ENCODE measurements at places on chromosomes 2 and 18.

DNA sequence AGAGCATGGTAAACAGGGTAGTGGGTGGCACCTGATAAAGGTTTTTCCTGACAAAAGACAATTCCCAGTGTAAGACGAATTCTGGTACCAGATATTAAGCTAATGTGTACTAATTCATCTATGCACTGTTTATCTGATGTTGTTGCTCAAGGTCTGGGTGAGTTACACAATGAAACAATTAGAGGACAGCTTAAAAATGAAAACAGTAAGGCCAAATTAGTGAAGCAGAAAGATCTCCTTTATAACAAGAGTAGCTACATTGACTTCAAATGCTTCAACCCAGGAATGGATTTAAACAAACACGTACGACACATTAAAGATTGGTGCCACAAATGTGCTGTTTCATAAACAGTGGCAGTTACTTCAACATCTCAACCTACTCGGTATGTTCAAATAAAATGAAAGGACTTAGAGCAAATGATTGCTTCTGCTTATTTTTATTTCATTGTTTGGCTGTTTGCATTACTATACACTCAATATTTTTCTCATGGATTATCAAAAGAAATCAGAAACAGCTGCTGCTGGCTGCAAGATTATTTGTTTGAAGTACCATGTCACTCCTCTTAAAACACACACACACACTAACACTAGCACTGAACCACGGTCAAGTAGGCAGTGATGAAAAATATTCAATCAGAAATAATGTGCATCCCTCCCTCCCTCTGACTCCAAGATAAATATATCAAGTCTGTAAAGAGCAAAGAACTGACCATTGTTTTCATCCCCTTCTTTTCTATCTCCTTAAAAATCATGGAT lies 94.4 kb upstream of the RND3 start:
- DNase-seq: no peak

DNA sequence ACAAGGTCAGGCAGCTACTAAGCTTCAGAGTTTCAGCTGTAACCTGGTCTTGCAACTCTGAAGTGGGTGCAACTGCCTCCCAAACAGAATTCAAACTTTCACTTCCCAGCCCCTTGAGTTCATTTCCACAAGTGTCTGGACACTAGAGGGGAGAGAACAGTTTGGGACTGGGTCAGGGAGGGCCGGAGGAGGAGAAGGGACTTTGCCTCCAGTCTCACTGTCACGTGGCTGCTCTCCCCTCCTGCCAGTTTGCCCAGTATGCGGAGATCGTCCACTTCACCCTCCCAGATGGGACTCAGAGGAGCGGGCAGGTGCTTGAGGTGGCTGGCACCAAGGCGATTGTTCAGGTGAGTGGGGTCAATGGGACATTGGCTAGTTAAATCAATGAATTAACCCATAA lies 20.6 kb upstream of the ANKRD53 start:
- no peak for DNase-seq

DNA sequence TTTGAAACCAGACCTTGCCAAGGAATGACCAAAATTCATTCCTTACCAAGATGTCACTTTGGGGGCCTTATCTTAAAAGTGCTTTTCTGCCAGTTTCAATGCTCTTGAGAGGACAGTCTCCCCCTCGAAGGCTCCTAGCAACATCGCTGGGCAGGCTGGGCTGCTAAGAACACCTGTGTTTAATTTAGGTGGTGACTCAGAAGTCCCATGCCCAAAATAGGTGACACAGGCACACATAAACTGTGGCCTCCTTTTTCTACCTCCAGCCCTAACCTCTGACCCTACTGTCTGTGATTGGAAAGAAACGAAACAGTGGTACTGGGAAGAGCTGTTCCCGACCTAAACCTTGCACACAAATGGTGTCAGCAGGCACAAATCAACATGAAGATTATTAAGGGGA lies 28.7 kb upstream of the ROCK2 start:
- no peak for DNase-seq

GRCh38 chr18:8065284-8065683 lies 498.2 kb downstream of the PTPRM start:
- DNase-seq: no peak

DNA sequence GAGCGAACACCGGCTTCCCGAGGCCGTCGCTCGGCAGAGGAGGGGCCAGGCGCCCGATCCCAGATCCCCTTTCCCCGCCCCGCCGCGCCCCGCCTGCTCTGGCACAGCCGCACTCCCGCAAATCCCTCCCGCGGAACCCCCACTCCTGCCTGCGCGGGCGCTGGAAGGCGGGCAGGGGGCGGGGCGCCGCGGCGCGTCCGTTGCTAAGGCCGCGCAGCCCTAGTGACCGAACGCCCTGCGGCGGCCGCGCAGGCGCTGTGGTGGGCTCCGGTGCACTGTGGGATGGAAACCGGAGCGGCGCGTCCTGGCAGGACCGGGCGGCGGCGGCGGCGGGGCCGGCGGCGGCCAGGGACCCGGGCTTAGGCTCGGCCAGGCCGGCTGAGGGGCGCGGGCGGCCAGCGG lies at the start of gene TRAF3IP1:
Gene TRAF3IP1, plus strand, starts transcription at position 273 of the 402 bp plus-strand sequence. CDS start 145 bp downstream, outside the sequence.
- DNase-seq: peak; percentile 58

- peak; percentile 47 for DNase-seq
Measured at GRCh38 chr2:11155381-11156035, at the start of gene SLC66A3. Gene SLC66A3, plus strand, starts transcription at chr2:11155467. Its CDS starts 80 bp downstream, at chr2:11155547.

DNA sequence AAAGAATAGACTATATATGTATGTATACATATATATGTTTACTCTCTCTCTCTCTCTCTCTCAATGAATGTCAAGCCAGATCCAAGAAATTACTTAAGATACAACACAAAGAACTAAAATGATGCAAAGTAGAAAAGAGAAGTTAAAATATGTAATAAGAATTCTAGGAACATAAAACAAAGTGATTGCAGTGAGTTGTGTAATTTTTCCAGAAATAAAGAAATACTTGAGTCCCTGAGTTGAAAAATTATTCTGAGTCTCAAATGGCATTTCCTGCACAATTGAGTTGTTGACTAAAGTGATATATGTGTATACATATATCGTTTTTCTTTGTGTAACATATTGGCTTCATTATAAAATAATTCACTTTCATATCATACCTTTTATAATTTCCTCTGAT lies 262.4 kb downstream of the INSIG2 start:
- no peak for DNase-seq

DNA sequence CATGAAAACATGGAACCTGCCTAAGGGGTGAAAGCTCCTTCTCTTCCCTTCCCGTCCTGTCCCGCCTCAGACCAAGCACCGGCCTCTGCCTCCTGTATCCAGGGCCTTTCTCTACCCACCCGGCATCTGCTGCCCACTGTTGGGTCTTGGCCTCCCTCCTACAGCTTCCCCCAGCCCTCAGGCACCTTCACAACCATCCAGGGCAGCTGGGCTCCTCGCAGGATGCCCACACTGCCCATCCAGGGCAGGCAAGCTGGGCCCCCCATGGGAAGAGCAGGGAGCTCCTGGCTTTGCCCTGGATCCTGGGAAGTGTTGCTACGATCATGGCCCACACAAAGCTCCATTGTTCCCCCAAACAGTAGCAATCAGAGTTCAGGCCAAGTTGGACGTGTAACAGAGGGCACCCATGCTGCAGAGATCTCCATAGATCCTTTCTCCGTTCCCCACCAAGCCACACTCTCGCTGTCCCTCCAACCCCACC lies 206.6 kb downstream of the NDUFA10 start:
- DNase-seq: no peak

DNA sequence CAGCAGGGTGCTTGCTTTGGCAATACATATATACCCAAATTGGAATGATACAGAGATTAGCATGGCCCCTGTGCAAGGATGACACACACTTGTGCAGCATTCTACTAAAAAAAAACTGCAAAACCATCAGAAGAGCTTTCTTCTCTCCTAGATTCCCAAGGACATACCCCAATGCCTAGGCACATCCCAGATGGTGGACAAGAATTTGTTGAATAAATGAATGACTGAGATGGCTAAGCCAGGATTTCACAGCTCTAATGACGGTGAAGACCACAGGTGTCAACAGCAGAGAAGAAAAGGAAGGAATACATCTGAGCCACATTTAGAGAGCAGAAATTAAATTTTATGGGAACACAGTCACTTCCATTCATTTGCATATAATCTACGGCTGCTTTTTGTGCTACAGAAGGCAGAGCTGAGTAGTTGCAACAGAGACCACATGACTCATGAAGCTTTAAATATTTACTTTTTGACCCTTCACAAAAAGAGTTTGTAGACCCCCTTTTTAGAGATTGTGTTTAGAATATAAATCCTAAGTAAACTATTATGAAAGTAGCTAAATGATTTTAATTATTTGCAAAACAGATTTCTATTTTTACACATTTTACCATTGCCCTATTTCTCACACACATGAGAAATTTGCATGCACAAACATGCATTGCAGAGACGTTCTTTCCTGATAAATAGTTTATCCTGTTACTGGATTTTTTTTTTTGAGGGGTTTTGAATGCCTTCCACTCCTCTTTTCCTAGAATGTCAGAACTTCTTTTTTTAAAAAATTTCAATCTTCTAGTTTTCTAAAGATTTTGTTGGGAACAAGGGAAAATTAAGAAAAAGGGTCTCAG lies 119.0 kb downstream of the PMAIP1 start:
- no peak for DNase-seq

- DNase-seq: no peak
Measured at GRCh38 chr2:3125761-3126130, 251.9 kb downstream of the EIPR1 start.

DNA sequence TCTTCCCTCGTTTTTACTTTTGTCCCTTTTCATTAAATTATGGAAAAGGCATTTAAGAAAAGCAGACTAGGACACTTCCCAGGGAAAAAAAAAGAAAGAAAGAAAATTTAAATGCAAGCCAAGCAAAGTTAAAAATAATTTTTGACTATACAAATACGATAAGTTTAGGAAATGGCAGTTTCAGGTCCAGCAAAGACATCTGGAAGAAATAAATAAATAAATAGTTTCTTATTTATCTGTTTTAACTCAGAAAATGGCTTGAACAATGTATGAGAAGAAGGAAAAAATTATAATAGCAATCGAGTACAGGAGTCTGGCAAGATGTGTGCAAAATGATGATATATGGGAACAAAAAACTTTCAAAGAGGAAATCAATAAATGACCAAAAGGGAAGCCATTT lies 114.6 kb upstream of the NCKAP5 start:
- DNase-seq: no peak

DNA sequence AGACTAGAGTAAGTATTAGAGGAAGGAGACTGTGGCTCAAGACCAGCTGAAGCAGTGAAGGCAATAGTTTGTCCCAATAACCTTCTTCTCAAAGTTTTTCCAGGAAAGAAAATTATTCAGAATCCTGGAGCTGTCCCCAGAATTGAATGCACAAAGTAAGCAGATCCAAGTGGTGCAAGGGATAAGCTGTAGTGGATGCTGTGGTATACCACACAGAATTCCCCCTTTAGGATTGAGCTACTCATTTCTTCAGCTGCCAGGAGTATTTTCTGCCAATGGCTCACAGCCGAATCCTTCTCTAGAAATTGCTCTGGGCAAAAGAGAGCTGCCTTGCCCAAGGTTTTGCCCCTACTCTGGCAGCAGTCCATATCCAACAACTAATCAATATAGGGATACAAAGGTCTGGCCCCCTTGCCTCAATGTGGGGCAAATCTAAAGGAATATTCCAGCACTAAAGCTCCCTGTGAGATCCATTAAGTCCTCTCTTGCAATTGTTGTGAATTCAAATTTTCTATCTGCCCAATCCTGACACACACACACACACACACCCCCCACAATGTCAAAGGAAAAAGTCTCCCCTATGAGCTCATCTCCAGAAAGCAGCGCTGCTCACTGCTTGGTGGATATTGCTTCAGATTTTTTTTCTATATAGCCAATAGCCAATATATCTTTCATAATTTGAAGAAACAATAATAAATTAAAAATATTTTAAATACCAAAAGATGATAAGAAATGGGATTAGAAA lies 18.4 kb upstream of the TCF7L1 start:
- DNase-seq: no peak

DNA sequence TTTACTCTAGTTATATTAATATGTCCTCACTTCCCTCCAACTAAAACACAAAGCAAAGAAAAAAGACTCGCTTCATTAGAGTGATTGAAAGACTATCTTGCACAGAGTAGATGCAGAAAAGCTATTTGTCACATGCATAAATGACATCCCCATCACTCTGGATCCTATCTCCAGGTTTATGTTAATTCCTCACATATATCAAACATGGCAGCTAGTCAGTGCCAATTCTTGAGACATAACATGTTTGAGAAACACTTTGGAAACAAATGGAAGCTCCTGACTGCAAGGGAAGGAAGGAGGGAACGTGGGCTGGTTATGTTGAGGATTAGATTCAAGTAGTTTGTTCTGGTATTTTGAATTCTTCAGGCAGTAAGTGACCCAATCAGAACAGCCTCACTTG lies 89.8 kb upstream of the BCL2L11 start:
- DNase-seq: no peak

GRCh38 chr2:26521054-26521912 lies 43.4 kb upstream of the OTOF start:
- no peak for DNase-seq

DNA sequence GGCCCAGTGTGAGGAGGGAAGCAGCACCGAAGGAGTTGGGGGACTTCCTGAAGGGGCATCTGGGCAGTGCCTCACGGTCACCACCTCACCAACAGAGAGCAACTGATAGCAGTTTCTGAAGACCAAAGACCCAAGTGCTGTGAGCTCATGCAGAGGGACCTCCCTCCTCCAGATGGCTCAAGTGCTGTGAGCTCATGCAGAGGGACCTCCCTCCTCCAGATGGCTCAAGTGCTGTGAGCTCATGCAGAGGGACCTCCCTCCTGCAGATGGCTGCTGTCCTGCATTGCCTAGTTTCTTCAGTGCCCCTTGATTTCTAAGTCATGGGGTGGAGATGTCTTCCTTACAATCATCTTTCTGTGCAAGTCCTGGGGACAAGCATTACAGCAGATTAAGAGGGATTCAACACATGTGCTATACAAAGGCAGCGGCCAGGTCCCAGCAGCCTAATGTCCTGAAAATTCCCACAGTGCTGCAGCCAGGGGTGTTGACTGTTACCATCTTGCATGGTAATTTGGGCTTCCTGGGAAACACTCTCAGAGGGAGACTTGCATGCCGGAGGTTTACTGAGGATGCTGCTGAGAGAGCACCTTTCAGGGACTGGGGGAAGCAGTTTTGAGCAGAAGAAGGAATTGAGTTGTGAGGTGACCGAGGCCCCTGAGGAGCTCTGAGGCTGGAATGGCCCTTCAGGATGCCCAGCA lies 409.3 kb downstream of the GALR1 start:
- no peak for DNase-seq

- no peak for DNase-seq
Measured at GRCh38 chr2:240360645-240361475, 74.6 kb upstream of the GPC1 start.

- DNase-seq: no peak
Measured at GRCh38 chr2:45303417-45304202, 294.4 kb upstream of the SIX2 start.

DNA sequence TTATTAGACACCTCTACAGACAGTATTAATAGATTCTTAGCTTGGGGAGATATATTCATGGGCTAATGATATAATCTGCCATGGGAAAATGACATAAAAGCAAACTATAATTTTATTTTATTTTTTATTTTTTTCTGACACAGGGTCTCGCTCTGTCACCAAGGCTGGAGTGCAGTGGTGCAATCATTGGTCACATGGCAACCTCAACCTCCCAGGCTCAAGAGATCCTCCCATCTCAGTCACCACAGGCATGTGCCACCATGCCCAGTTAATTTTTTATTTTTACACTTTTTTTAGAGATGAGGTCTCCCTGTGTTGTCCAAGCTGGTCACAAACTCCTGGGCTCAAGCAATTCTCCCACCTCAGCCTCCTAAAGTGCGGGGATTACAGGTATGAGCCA lies 39.3 kb downstream of the RTN4 start:
- no peak for DNase-seq

- no peak for DNase-seq
Measured at GRCh38 chr2:237731663-237732062, 66.9 kb upstream of the RBM44 start.
